ENCODE measurements at places on chromosomes 7 and 10.
A peak's percentile ranks its signal among the peaks of the same experiment; 100 is the strongest.

DNA sequence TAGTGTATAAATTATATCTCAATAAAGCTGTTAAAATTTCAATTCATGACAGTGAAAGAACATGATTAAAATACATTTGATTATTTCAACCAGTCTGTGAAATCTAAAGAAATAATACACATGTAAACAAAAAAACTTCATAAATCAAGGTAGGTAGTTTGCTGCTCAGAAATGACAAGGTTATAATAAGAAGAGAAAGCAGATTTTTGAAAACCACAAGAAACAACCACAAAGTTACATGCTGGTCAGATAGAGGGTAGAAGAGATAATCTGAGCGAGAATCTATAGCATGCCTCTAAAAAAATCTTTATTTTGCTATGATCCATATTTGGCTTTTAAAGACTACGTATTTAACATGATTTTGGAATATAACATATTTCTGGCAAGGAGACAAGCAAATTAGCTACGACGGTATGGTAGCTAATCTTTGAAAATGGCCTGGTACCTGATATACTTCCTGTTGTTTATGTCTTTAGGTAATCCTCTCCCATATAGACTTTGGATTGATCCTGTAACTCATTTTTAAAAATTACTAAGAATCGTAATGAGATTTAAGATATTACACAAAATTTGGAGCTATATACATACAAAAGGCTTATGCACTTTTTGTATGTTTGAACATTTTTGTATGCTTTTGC is 23.5 kb upstream of the VCL start:
- DNase-seq = no peak

GRCh38 chr10:133246236-133246626 is 8.6 kb downstream of the VENTX start:
- DNase-seq = no peak

- no peak for DNase-seq
These were observed 40.0 kb downstream of the ZCCHC24 start for GRCh38 chr10:79405221-79405994.

DNA sequence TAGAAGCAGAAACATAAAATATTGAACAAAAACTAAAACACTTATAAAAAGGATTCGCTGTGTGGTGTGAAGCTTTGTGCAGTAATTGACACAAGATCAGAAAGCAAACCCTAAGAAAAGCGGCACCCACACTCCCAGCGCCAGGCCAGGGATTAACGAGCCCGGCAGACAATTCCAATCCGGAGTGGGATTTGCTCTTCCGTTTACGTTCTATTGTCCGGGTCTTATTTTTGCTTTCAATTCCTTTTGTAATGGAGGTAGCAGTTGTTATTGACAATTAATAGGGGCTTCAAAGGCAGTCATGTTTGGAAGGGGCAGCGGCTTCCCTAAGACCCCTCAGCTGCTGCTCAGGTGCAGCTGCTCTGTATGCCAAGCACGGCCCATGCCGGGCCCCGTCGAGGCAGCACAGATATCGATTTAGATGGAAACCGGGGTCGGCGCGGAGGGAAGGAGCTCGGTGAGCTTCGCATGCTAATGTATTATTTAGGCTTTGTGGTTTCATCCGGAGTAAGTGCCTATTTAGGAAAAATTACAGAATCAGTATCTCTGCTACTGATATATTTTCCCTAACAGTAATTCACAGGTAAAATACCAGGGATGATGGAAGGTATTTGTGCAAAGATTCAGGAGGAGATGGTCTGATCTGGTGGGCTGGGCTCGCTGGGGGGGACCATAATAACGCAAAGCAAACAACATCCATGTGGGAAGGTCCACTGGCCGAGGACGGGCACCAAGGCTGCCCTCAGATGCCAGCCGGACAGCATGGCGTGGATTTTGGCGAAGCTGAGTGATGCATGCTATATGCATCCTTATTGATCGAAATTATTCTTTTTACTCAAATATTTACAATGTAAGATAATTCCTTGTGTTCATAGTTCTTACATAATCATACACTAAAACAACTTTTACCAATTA is 561.7 kb downstream of the PTPRN2 start:
- DNase-seq = no peak

GRCh38 chr7:20735346-20736065 is 51.2 kb downstream of the SP8 start:
- no peak for DNase-seq

DNA sequence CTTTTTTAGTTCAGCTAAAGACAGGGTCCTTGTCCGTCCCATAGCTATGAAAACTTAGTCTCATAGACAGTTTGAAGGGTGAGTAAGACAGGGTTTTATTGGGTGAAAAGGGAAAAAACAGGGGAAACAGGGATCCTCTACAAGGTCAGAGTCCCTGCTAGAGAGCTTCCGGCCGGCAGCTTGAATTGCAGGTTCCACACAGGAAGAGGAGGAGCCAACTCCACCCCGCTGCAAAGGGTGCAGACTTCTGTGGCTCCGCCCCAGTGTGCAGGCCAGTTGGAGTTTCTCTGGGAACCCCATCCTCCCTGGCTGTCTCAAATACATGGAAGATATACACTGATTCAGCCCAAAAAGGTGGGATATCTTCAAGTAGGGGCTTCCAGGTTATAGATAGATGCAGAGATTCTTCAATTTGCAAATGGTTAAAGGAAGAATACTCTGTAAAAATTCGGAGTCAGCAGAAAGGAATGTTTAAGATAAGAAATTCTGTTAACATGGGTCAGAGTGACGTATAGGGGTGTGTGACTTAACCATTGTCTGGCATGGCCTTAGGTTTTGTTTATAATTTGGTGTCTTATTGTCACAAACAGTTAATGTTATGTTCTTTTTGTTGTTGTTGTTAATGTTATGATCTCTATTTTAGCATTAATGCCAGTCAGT is 34.6 kb upstream of the HECW1 start:
- no peak for DNase-seq

DNA sequence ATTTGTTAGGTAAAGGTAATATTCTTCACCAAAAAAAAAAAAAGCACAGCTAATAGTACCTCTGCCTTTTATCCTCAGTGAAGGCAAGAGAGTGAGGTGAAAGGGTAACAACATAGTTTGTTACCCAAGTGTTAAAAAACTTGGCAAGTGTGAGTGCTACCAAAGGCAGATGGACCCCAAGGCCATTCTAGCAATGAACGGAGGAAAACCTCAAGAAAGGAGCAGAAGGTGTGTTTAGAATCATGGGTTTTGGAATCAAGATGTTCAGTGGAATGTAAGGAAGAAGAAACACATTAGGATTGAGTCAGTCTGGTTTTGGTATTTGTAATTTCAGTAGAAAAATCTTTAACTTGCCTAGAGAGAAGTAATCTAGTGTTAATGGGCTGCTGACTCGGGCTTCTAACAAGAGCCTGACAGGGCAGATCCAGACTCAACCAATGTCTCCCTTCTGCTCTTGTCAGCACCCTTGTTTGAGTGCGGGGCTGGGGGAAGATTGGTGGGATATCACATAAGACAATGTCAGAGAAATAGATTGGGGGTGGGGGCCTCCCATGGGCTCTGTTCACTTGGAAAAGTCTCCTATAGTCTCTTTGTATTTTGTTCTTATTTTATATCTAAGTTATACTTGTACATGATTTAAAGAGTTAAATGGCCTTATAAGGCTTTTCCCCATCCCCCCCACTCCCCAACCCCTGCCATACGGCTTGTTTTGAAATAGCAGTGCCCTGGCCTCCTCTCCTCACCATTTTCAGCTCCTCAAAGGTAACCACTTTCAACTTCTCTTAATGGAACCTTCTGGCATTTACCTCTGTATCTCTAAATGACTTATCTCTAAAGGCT is 44.4 kb downstream of the SCD start:
- no peak for DNase-seq

- DNase-seq = no peak
These were observed 15.4 kb upstream of the HIBADH start for GRCh38 chr7:27677912-27678612.

GRCh38 chr10:95303535-95303934 is 12.7 kb upstream of the PDLIM1 start:
- DNase-seq = no peak

DNA sequence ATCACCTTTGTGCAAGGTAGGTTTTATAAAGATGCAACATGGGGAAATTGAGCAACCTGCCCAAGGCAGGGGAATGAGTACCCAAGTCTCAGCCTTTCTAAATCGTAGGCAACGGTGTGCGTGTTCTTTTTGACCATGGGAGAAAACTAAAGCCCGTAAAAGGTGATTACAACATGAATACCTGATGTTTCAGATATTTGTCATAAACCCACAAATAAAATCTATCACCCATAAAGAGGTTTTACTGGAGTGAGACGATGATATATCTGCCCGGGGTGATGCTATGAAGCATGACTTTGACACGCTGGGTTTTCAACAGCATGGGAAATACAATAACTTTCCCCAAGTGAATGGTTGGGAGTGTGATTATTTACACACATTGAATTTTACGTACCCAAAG is 406.3 kb upstream of the KLF6 start:
- no peak for DNase-seq

- peak; percentile 19 for DNase-seq
These were observed 87.1 kb downstream of the SLC16A9 start for GRCh38 chr10:59622320-59623132.

GRCh38 chr10:11702264-11702663 is 39.9 kb upstream of the ECHDC3 start:
- DNase-seq = no peak

GRCh38 chr10:132925614-132926013 is 16.8 kb downstream of the CFAP46 start:
- DNase-seq = no peak

GRCh38 chr10:132988988-132989387 is 46.6 kb upstream of the CFAP46 start:
- no peak for DNase-seq

DNA sequence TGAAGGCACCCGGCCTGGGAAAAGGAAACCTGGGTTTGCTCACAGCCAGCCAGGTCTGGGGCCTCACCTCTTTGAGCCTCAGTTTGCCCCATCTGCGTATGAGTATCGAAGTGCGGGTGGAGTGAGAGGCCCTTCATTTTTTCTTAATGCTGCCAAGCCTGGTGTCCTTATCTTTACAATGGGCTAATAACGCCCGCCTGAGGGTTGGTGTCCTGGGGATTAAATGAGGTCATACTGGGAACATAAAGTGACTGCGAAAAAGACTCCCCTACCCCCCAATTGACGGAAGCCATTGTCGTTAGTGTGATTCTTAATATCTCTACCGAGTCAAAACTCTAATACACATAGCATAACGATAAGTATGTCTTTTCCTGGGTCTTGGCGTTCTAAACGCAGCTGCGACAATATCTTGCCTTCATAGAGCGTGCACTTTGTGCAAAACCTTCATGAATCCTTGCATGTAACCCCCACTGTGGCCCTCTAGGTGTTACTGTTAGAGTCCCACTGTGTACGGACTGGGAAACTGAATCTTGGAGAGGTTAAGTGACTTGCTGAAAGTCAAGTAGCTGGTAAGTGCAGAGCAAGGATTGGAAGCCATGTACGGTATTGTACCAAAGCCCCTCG is 11.4 kb upstream of the GRB10 start:
- no peak for DNase-seq

- DNase-seq = no peak
These were observed 26.8 kb upstream of the SORCS3 start for GRCh38 chr10:104614245-104614831.
